ENCODE measurements at places on chromosomes 4 and X.

- DNase-seq, result no peak
Observed at GRCh38 chr4:18021470-18021719, 160 bp downstream of the LCORL start.

GRCh38 chrX:135520553-135521404 lies at the start of gene INTS6L:
Gene INTS6L (plus strand): TSS chrX:135520660. CDS start chrX:135520993, 333 bp downstream.
- peak; percentile 77 for DNase-seq

DNA sequence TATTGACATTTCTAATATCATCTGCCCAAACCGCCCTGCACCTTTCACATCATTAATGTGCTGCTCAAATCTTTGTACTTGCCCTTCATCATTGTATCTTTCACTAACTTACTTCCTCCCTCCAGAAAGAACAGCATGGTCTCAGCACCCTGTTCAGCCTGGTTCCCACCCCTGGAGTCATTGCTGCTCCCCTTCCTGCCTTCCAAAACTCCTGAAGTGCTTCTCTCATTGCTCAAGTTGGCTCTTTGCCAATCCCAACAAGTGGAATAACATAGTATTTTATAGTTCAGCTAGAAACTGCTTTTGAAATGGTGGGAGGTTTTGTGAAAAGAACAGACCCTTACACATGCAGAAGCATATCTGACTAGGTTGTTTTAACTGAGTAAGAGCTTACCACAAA lies 14.0 kb upstream of the TTC29 start:
- DNase-seq, result no peak

DNA sequence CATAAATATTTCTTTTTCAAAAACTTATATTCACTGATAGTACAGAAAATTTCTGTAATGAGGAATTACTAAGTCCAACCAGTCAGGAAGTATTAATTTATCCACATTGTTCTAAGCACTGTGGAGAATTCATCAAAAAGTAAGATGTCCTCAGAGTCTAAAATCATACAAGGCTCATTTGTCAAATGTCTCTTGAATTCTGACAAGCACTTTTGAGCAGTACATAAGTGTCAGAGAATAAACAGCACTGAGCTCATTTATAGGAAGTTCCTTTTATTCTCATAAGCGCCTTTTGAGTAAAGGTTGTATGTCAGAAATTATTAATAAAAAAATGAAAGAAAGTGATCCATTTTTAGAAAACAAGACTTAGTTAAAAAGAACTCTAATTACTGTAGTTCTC lies 523.2 kb upstream of the EPHA5 start:
- DNase-seq, result no peak
